ENCODE measurements at places on chromosomes 13 and 19. TPM values are rescaled to one million over a fixed set of nuclear protein-coding genes. Genes with fewer than 3 reads are reported as not detected.

The LGALS4 gene
- 8.2 TPM for total RNA-seq

- DNase-seq, result no peak
Observed at GRCh38 chr13:103289681-103290080, 223.5 kb upstream of the SLC10A2 start.

The LILRB4 gene
- 0.59 TPM for total RNA-seq

The MEF2B gene
- 4.2 TPM for total RNA-seq

DNA sequence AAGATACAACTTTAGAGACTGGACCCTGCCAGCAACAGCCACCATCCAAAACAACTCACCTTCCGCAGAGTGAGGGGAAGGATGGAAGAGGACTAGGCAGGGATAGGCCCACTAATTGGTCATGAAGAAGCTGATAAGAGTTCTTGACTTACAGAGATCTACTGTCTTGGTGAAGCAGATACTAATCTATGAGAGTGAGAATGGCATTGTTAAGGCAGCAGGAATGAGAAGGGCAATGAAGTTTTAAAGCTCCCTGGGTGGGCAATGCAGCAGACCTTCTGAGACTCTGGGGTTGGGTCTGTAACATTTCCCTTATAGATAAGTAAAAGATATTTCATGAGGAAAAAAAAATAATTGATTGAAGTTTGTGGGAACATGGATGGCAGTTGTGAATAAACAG is 63.7 kb downstream of the KLF12 start:
- no peak for DNase-seq

The PRTN3 gene
- total RNA-seq, result 0.50 TPM

The LILRA6 gene
- 0.13 TPM for total RNA-seq

DNA sequence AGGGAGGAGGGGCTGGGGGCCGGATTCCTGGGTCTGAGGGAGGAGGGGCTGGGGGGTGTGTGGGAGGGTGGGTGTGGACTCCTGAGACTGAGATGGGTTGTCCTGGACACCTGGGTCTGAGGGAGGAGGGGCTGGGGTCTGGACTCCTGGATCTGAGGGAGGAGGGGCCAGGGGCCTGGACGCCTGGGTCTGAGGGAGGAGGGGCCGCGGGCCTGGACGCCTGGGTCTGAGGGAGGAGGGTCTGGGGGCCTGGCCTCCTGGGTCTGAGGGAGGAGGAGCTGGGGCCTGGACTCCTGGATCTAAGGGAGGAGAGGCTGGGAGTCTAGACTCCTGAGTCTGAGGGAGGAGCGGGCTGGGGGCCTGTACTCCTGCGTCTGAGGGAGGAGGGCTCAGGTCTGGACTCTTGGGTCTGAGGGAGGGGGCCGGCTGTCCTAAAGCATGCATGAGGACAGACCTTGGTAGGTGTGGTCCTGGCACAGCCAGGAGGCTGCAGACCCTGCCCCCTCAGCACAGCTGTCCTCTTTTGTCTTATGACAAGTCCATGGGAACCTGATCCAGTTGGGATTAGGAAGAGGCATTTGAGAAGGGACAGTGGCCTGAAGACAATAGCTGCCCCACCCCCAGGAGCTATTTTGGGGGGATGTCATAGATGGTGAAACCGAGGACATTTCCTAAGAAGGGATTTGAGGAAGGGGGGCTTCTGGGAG is 1.3 kb downstream of the TNNT1 start:
- DNase-seq, result no peak

DNA sequence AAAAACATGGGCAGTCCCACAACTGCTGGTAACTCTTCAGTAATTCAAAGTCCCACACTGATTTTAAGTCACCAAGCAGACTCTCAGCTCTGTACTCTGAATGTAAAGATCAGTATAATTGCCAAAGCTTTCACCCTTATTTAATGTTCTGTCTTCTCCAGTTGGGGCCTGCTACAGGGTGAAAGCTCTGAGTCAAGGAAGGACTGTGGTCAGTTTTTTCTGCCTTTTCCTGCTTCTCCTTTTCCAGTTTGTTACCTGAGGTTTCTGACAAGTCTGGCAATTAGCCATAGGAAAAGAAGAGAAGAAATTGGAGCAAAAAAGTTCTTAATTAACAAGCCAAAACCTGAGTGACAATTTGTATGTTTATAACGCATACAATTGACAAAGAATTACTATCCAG is 279.3 kb downstream of the RBM26 start:
- no peak for DNase-seq

DNA sequence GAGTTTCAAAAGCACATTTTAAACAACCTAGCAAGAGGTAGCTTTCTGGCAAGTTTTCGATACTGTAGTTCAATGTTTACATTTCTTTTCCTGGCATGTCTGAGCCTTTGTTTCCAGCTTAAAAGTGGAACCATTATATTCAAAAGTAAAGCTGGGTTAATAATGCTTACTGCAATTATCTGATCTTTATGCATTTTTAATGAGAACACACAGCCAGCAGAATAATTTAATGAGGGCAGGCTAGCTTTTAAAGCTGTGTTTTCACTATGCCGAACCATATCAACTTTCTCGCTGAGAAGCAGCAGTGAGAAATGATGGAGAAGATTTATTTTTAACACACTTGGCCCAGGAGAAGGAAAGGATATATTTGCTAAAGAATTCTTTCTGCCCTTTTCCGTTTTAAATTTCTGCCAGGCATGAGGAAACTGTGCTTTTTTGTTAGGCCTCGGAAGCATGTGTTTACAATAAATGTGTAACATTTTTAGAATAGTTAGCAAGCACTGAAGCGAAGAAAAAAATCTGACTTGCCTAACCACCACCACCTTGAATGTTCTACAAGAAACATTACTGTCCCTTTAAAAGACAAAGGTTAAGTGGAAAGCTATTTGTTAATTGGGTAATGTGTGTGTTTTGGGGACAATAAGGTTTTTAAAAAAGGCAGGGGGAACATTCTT is 1.0 kb downstream of the MBNL2 start:
- DNase-seq, result no peak

The CEP89 gene
- total RNA-seq, result 8.1 TPM

DNA sequence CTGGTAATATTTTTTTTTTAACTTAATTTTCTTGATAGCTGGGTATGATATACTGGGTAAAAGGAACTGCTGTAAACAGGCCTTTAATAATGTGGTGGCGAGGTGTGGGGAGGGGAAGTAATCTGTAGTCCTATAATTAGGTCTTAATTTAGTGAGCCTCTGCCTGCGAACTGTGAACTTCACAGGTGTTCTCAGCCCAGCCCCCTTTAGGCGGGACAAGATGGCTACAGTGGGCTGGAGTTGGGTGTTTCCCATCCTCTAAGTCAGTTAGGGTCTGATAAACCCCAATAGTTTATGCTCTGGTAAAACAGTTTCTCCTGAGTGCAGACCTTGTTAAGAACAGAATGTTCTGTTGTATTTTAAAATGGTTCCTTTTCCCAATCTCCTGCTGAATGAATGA is 97.6 kb upstream of the SERP2 start:
- no peak for DNase-seq

DNA sequence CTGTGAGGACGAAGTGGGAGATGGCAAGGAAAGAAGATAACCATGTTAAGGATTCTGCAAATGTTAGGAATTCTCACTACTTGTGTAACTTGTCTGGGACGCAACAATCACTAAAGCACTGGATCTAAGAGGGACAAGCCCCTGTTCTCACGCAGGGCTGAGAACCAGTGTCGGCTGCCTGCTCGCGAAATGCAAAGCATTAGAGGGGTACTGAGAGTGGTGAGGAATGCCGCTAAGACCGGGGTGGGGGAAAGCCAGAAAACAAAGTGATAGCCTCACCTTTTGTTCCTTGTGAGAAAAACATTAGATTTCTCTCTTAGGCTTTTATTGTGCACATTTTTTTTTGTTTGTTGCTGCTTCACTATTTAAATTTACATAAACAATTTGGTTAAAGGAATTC is 241.9 kb downstream of the ABCC4 start:
- no peak for DNase-seq

DNA sequence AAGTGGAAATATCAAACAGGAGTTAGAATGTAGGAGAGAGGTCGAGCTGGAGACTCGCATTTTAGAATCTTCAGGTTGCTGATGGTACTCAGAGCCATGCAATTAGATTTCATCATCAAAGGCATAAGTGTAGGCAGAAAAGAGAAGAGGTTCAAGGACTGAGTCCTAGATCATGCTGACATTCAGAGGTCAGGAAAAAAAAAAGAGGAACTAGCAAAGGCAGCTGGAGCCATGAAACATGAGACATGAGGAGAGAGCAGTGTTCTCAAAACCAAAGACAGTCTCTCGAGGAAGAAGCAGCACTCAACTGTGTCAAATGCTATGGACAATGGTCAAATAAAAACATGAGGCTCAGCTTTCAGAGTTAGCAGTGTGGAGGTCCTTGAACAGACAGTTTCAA is 12.4 kb upstream of the TPP2 start:
- no peak for DNase-seq

The BEST2 gene
- total RNA-seq, result not detected

GRCh38 chr19:47660435-47660832 is 51.5 kb downstream of the BICRA start:
- DNase-seq, result no peak

- DNase-seq, result no peak
Observed at GRCh38 chr13:84208246-84208910, 326.1 kb upstream of the SLITRK1 start.

The MATK gene
- total RNA-seq, result 26.2 TPM

- DNase-seq, result no peak
Observed at GRCh38 chr19:17775245-17775927, 19.6 kb upstream of the B3GNT3 start.

The PALM3 gene
- 0.16 TPM for total RNA-seq

- DNase-seq, result no peak
Observed at GRCh38 chr13:24648983-24649687, 31.1 kb upstream of the ATP12A start.

DNA sequence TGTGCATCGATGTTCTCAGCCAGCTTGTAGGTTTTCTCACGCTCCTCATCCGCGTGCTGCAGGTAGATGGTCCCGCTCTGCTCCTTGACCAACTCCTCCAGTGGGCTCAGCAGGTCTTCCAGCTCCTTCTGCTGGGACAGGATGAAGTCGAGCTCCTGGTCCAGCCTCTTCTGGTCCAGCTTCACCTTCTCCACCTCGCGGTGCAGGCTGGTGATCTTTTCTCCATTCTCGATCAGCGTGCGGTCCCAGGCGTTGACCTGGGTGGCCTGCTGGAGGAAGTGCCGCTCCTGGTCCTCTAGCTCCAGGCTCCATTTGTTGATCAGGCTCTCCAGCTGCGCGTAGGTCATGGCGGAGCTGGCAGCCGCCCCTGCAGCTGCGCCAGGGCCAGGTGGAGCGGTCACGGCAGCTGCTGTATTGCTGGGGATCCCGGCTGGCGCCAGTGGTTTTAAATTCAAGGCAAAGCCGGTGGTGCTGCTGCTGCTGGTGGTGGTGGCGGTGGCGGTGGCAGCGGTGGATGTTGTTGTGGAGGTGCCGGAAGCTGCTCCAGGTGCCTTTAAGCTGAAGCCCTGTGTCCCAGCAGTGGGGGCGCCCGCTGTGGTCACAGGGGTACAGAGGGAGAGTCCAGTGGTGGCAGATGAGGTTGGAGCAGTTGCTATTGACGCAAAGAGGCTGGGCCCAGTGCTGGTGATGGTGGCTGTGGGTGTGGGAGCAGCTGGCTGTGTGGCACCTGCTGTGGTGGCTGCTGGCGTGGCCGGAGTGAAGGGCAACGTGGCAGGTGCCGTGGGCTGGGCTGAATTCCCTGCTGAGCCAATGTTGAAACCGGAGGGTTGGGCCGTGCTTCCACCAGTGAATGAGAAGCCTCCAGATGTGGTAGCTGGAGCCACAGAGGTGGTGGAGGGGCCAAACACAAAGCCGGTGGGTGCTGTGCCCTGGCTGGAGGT is 12.1 kb upstream of the IL4I1 start:
- no peak for DNase-seq

The ZNF626 gene
- 9.7 TPM for total RNA-seq

The CEACAM7 gene
- not detected for total RNA-seq

The RFPL4A gene
- not detected for total RNA-seq

DNA sequence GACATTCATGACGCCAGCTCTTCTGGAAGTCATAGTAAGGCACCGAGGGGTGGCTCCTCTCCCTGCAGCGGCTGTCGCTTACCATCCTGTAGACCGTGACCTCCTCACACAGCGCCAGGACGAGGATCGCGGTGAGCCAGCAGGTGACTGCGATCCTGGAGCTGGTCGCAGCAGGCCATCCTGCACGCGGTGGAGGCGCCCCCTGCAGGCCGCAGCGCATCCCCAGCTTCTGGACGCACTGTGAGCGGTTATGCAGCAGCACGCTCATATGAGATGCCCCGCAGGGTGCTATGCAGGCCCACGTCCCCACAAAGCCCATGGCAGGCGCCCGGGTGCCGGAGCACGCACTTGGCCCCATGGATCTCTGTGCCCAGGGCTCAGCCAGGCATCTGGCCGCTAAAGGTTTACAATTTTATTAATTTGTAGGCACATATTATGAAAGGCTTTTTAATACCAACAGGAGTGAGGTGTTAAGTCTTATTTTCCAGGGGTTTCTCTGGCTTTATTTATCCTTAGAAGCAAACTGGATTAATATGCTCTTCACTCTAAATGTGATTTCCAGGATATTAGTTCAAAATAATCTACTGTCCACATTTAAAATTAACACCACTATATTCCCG is 35.6 kb upstream of the PSPC1 start:
- DNase-seq, result no peak

The THSD8 gene
- total RNA-seq, result 0.98 TPM

- no peak for DNase-seq
Observed at GRCh38 chr19:47074621-47075020, 26.2 kb upstream of the TMEM160 start.

- no peak for DNase-seq
Observed at GRCh38 chr13:28618230-28618994, 40.5 kb upstream of the POMP start.

GRCh38 chr13:60620611-60621395 is 223.8 kb downstream of the TDRD3 start:
- no peak for DNase-seq

DNA sequence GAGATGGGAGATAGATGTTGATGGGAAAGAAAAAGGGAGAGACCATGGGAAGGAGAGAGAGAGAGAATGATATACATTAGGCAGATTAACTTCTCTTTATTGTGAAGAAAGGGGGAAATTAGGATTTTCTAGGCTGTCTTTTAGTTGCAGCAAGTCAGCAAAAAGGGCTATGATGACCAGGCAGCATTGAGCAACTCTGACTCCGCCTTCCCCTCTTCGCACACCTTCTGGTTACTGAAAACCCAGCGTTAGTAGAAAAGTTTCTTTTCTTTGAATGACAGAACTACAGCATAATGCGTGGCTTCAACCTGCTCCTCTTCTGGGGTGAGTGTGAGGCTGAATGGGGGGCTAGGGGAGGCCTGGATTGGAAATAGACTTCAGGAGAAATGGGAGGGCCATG is at the start of gene ADGRE1:
Gene ADGRE1 (plus strand): TSS at position 264 of the 400 bp plus-strand sequence. CDS start 30 bp downstream, at position 294.
- DNase-seq, result peak; percentile 25

The TMEM38A gene
- total RNA-seq, result 2.0 TPM

DNA sequence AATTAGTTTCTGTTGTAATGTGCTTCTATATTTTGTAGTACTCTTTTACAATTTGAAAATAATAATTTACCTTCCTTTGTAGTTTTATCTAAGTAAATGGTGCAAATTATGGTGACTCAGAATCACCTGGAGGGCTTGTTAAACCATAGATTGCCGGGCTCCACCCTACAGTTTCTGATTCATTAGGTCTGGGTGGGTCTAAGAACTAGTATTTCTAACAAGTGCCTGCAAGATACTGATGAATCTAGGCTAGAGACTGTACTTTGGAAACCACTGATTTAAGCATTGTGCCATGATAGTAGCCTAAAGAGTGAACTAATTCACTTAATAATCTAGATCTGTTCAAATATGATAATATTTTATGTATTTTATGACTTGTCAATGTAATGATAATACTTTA is 437.4 kb upstream of the SPRY2 start:
- no peak for DNase-seq

- DNase-seq, result no peak
Observed at GRCh38 chr19:31513841-31514240, 164.6 kb upstream of the TSHZ3 start.

- no peak for DNase-seq
Observed at GRCh38 chr19:3482507-3483225, 575 bp downstream of the SMIM44 start.

The TSPAN16 gene
- not detected for total RNA-seq

Measured in T-cell (primary cell).